HEK293T (cell line): ENCODE measurements at places on chromosomes 12 and 14.

GRCh38 chr14:101845896-101846295 is 84.4 kb downstream of the PPP2R5C start:
- no peak for DNase-seq

DNA sequence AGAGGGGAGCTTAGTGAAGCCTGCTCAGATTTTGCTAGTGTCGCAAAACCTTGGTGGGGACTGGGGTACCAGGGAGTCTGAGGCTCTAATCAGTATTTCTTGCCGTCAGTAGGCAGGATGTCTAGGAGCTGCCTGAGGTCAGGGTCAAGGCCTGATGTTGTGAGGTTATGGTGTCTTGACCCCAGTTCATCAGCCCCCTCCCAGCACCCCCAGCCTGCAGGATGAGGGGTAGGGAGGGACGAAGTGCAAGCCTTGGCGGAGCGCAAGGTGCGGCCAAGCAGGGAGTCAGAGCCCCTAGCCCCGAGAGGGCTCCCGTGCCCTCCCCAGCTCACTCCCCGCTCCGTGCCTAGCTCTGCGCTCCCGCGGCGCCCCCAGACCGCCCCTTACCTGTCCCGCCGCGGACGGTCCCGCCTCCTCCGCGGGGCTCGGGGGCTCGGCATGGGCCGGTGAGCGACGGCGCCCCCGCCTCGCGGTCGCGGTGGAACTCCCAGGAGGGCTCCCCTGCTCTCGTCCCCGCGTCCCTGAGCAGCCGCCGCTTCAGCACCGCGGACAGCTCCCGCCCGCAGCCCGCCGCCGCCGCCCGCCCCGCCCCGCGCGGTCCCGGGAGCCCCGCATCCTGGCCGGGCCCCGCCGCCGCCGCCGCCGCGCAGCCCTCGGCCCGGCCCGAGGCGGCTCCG is 347 bp downstream of the SYNDIG1L start:
- DNase-seq = peak; percentile 94

DNA sequence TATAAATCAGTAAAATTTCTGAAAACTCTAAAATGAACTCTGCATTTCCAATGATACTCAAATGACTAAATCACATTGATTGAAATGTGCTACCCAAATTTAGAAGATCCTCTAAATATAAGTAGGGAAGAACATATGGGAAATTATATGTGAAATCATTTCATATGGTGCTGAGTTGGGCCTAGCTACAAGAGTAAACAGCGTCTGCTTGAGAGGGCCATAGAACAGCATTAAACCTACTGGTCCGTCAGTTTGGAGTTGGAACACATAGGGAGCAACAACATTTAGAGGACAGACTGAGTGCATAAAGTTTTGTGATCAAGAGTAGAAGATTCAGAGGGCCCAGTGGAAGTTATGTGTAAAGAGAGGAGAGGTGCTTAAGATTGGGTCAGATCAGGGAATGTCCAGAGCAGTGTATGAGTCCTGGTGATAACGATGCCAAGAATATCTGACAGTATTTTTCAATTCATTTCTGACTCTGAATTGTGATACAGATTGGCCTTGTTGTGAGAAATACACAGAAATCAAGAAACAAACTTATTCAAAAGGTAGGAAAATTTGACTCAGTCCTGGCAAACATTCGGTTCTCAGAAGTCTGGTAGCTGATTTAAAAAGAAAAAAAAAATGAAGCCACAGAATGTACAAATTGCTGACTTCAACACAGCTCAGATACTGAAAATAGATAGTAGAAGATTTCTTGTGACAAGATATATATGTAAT is 362.2 kb downstream of the CCDC91 start:
- DNase-seq = no peak

GRCh38 chr14:64244279-64244678 is 49.9 kb downstream of the ESR2 start:
- DNase-seq = no peak

- peak; percentile 62 for DNase-seq
Observed at GRCh38 chr12:1800401-1801302, 19.7 kb upstream of the LRTM2 start.

GRCh38 chr14:87409393-87409792 is 583.6 kb downstream of the GALC start:
- DNase-seq = no peak
